Fibroblast of the aortic adventitia (primary cell): ENCODE measurements at places on chromosomes 16 and 17. TPM values are rescaled to one million over a fixed set of nuclear protein-coding genes. Genes with fewer than 3 reads are reported as not detected.

PYDC1 gene
- total RNA-seq: not detected in 2 replicates

SLC52A1 gene
- 0.09 and 0.25 TPM in 2 replicates for total RNA-seq

ZNF174 gene
- 8.0 TPM in 2 replicates for total RNA-seq

EFNB3 gene
- total RNA-seq: 0.90 and 3.9 TPM in 2 replicates

KRT14 gene
- 0.82 and 1.3 TPM in 2 replicates for total RNA-seq

KRT24 gene
- not detected in 2 replicates for total RNA-seq

C17orf50 gene
- total RNA-seq: not detected in 2 replicates

CPHXL2 gene
- not detected in 2 replicates for total RNA-seq

ATP6V0D1 gene
- 47.8 and 114 TPM in 2 replicates for total RNA-seq

SULT1A2 gene
- total RNA-seq: 3.3 TPM in 1 of 2 replicates, not detected in the other

BCL7C gene
- total RNA-seq: 22.3 and 45.5 TPM in 2 replicates

DHRS7C gene
- not detected in 2 replicates for total RNA-seq

MEIOB gene
- total RNA-seq: 0.09 TPM in 1 of 2 replicates, not detected in the other

DOC2B gene
- total RNA-seq: not detected in 2 replicates

RHBDF2 gene
- 1.4 and 2.6 TPM in 2 replicates for total RNA-seq

MYL4 gene
- not detected in 2 replicates for total RNA-seq

SOCS1 gene
- total RNA-seq: 3.3 and 5.6 TPM in 2 replicates

GH2 gene
- not detected in 2 replicates for total RNA-seq

PLA2G10 gene
- not detected in 2 replicates for total RNA-seq

FOXL1 gene
- total RNA-seq: 0.90 and 5.8 TPM in 2 replicates

PRSS33 gene
- total RNA-seq: not detected in 2 replicates

NOD2 gene
- total RNA-seq: not detected in 2 replicates

PYY gene
- not detected in 2 replicates for total RNA-seq

KRT9 gene
- not detected in 2 replicates for total RNA-seq

CRYBA1 gene
- total RNA-seq: not detected in 2 replicates

LPO gene
- not detected in 2 replicates for total RNA-seq

KRTAP9-4 gene
- total RNA-seq: not detected in 2 replicates

SLC7A5 gene
- total RNA-seq: 3.7 and 42.8 TPM in 2 replicates

COL1A1 gene
- total RNA-seq: 2,633 and 16,513 TPM in 2 replicates

JUP gene
- 4.7 and 8.9 TPM in 2 replicates for total RNA-seq

TBX21 gene
- total RNA-seq: not detected in 2 replicates

PROCA1 gene
- total RNA-seq: 0.49 and 1.5 TPM in 2 replicates
